ENCODE measurements at places on chromosomes 12 and 14.

GRCh38 chr12:5308216-5308615 lies 123.7 kb upstream of the NTF3 start:
- DNase-seq = no peak

DNA sequence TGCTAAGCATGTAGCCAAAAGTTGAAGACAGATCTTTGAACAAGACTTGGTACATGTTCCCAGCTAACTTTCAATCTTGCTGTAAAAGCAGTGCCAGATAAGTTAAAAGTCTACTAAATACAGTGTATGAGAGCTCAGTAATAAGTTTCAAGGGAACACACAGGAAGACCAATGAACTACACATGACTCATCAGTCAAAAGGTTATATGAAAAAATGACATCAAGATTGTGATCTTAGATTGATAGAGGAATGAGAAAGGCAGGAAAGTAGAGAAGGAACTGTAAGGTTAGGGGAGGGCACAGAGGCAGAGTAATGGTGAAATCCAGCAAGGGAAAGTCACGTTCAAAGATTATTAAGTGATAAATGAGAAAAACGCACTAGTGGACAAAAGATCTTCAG lies 249.9 kb upstream of the FLRT2 start:
- no peak for DNase-seq

GRCh38 chr12:23066095-23066494 lies 441.1 kb downstream of the ETNK1 start:
- no peak for DNase-seq

DNA sequence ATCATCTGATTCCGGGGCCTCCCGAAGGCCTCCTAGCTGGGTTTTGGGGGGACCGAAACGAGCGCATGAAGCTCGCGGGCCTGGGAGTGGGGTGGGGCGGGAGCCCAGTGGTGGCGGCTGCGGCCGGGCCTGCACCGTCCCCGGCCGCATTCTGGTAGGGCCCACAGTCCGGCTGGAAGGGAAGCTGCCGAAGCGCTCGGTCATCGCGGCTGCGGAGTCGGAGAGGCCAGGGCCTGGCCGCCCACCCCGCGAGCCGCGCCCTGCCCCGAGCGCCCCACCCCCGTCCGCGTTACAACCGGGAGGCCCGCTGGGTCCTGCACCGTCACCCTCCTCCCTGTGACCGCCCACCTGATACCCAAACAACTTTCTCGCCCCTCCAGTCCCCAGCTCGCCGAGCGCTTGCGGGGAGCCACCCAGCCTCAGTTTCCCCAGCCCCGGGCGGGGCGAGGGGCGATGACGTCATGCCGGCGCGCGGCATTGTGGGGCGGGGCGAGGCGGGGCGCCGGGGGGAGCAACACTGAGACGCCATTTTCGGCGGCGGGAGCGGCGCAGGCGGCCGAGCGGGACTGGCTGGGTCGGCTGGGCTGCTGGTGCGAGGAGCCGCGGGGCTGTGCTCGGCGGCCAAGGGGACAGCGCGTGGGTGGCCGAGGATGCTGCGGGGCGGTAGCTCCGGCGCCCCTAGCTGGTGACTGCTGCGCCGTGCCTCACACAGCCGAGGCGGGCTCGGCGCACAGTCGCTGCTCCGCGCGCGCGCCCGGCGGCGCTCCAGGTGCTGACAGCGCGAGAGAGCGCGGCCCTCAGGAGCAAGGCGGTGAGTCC lies at the start of gene KLC1:
Gene KLC1 (plus strand): TSS at position 528 of the 819 bp plus-strand sequence. CDS start 25,354 bp downstream, outside the sequence.
- peak; percentile 79 for DNase-seq

DNA sequence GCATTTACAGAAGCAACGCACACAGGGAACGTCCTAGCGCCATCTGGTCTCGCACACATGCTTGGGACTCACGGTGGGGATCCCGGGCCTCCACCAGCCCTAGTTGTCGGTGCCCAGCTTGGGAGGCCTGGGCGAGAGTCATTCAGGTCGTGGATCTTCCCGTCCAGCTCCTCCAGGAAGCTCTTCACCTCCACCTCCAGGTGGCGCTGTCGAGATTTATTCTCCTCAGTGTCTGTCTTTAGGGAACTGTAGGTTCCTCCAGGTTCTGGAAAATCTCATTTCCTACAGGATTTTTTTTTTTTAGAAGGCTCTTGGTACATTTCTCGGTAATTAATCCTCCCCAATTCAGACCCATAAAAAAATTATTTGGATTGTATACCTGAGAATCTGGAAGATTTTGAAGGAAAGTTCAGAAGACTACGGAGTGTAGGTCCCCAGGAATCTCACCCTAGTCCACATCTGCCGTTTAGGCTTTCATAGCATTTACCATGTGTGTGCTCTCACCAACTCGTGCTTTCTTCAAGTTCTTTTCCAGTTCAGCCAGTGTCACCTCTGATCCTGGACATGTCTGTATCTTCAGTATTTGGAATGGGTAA lies 910.0 kb downstream of the TMEM121 start:
- DNase-seq = peak; percentile 45

- DNase-seq = no peak
Measured at GRCh38 chr12:5171701-5172100, 128.0 kb downstream of the KCNA5 start.

DNA sequence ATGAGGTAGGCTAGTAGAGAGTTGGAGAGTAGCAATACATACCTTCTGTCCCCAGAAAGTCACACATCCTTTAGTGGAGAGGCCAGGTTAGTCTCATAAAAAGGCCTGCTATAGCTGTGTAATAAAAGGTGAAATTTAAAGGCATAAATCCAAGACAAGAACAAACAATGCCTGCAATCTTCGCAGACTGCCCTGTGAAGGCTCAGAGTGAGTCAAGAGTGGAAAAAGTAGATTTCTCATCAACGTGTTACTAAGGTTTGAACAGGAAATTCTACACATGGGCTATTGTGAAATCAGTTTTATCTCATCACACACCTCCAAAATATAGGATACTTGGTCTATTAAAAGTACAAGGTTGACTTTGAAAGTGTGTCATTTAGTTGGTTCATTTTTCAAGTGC lies at the start of gene KLRC1:
Gene KLRC1 (minus strand): TSS at position 222 of the 400 bp plus-strand sequence. CDS start 2,221 bp downstream, outside the sequence.
- no peak for DNase-seq

DNA sequence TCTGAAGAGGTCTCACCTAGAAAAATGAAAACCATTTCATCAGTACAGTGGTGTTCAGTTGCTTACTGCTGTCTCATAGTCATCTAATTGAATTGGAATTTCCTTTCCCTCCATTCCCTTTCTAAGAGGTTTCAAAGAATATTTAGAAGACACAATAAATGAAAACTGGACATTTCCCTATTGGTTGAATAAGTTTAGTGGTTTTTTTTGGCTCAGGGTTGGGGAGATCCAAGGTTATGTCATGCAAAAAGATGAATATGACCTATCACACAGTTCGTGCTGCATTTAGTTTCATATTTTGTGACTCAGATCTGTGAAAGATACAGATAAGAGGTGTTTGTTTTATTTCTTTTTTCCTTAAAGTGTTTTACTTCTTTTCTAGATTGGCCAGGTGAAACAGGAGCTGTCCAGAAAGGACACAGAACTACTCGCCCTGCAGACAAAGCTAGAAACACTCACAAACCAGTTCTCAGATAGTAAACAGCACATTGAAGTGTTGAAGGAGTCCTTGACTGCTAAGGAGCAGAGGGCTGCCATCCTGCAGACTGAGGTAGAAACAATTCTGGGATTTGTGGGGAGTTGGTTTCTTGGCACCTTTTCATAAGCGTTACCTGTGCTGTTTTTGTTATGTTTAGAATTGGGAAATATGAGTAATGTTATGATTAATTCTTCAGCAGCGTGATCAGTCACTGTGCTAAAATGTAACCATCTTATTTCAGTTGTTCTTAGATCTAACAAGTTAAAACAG lies 124.6 kb downstream of the ERC1 start:
- no peak for DNase-seq

- peak; percentile 3 for DNase-seq
Measured at GRCh38 chr14:101200008-101200649, 296.6 kb upstream of the RTL1 start.

Measured in upper lobe of left lung (tissue), 6 donors.